ENCODE measurements at places on chromosomes 13 and 19.

DNA sequence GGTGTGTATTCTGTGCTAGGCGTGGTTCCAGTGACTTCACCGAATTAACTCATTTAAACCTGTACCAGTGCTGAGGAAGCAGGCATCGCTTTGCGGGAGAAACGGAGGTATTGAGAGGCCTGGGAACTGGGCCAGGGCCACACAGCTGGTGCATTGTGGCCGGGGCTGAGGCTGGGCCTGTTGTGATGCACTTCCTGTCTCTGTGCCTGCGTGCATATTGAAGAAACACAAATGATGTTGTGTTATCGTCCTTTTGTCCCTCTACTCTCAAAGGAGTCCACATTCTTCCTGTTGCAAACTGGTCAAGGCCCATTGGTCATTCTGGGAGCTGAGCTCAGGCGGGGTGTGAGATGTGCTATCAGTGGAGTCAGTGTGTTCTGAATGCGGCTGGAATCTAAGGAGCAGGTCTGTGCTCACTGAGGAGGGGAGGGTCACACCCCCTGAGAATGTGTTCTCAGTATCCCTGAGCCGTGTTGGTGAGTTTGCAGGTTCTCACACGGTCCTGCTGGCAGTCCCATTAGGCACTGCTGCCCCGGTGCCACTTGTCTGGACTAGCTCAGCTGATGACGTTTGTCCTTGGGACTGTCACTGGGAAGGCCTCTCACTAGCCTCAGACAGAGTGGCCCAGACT, 62.1 kb downstream of the ARHGEF7 start:
- DNase-seq, result no peak

GRCh38 chr13:96229356-96229755, 139.4 kb downstream of the HS6ST3 start:
- peak; percentile 52 for DNase-seq

- no peak for DNase-seq
These were observed 1092.8 kb downstream of the PCDH9 start for GRCh38 chr13:66137384-66137783.

GRCh38 chr19:570251-570686, 2.1 kb upstream of the BSG start:
- DNase-seq, result no peak

GRCh38 chr19:56141417-56141993, 418 bp downstream of the ZNF444 start:
- DNase-seq, result peak; percentile 54

DNA sequence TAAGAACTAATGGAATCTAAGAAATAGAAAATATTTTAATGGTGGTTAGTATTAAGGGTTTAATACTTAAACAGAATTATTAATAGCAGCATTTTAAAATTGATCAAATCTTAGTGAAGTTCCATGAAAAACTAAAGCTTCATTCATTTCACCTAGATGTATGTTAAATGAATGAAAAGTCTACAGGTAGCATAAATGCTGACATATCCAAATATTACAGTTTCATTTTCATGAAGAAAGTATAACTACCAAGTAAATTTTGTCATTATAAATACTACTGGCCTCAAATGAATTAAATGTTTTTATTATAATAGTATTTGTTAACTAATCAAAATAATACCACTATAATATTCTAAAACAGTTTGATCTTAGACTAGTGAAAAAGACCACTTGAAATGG, 403.3 kb downstream of the LIG4 start:
- no peak for DNase-seq

DNA sequence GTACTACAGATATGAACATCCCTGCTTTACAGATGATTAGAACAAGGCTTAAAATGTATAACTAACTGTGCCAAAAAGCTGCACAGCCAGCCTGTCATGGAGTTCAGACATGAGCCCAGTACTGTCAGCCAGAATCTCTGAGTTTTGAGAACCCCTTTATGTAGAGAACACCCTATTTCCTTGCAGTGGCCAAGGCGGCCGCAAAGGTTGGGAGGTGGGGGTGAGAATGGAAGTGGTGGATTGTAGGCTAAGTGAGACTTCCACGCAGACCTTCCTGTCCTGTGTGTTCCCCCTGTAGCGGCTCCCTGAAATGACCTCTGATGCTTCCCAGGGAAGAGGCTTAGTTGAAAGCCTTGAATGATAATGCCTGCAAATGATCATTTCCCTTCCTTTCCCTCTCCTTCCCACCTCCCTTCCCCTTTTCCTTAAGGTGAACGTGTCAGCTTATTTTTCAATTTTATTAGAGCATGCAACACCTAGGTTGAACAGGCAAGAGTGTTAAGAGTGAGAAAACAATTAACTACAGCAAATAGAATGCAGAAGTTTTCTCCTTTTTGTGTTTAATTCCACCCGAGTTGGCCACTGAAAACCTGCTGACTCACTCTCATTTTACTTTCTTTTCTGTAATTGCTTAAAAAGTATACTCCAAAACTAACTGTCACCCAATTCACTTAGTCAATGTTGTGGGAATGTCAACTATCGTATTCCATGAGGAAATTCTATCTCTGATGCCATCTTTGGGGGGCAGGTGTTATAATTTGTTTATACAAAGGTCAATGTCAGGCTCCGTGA, 167.0 kb upstream of the EDNRB start:
- peak; percentile 15 for DNase-seq

GRCh38 chr13:90415902-90416301, 931.6 kb upstream of the MIR17HG start:
- no peak for DNase-seq

- no peak for DNase-seq
These were observed 10.6 kb downstream of the NFIX start for GRCh38 chr19:13005861-13006370.

GRCh38 chr19:20209051-20209450, 42.0 kb downstream of the ZNF486 start:
- DNase-seq, result no peak

- DNase-seq, result peak; percentile 35
These were observed 629 bp downstream of the PEPD start for GRCh38 chr19:33520844-33521479.

- no peak for DNase-seq
These were observed 383.0 kb upstream of the SLITRK1 start for GRCh38 chr13:84265257-84265764.

- DNase-seq, result peak; percentile 14
These were observed 1.1 kb downstream of the MAB21L1 start for GRCh38 chr13:35475212-35475959.

- no peak for DNase-seq
These were observed 15.6 kb downstream of the LSM4 start for GRCh38 chr19:18307271-18307681.

DNA sequence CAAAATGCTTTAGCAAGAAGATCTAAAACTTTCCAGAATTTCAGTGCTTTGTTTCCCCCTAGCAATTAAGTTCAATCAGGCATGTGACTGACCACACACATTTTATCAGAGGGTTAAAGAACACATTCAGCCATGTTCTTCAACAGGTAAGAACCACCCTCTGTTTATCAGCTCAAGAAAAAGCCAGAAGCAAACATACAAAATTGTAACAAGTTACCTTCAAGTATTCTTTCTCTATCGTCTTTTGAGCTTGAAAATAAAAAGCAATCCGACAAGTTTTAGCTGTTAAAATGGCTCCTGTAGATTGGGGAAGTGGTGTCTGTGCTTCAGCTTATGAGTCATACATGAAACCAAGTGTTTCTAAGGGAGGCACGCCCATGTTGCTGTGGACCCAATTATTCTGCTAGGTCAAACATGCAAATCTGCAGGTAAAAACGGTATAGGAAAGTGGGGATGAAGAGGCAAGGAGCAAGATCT, at the start of gene ELF1:
Gene ELF1 (minus strand): TSS at position 306 of the 477 bp plus-strand sequence. CDS start 37,262 bp downstream, outside the sequence.
- peak; percentile 91 for DNase-seq

DNA sequence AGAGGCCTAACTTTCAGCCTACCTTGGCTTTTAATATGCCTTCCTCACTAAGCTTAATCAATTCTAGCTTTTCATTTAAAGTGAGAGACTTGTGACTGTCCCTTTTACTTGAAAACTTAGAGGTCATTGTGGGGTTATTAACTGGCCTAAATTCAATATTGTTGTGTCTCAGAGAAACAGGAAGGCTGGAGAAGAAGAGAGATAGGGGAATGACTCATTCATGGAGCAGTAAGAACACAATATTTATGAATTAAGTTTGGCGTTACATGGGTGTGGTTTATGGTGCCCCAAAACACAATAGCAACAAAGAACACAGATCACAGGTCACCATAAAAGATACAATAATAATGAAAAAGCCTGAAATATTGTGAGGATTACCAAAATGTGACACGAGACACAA, 612.1 kb downstream of the TBC1D4 start:
- no peak for DNase-seq

DNA sequence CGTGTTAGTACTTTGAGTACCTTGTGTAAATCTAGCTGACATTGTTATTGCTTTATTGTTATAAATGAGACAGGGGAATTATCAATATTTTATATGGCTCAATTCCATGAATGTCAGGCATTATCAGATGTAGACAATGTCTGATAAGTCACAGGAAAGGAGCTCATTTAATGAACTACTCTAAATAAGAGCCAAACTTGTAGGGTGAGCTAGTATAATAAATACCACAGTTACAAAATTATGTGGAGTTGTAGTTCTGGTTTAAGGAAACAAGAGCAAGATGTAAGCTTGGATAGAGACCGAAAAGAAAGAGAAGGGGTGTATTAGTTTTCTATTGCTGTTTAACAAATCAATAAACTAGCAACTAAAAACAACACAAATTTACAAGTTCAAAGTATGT, 891.8 kb upstream of the SLITRK1 start:
- no peak for DNase-seq

DNA sequence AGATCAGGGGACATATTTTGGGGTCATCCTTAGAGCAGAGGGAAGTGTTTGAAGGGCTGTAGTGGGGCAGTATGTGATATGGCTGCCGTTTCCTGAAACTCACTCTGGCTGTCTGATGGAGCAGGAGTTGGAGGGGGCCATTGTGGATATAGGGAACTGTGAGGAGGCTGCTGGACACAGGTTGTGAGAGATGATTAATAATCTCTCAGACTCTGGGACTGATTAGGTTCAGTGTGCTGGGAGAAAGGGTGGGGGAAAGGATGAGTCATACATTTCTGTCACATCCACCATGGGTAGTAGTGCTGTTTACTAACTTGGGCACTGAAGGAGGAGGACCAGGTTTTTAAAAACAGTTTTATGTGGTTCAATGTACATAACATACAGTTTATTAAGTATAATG, 4.8 kb downstream of the B3GLCT start:
- DNase-seq, result peak; percentile 90

GRCh38 chr19:1052349-1052975, 12.6 kb downstream of the ABCA7 start:
- DNase-seq, result no peak

- DNase-seq, result no peak
These were observed 50.3 kb downstream of the ABCC4 start for GRCh38 chr13:95250961-95251360.

- DNase-seq, result no peak
These were observed 10.4 kb downstream of the EXOSC8 start for GRCh38 chr13:37011002-37011401.

- no peak for DNase-seq
These were observed 39.3 kb downstream of the MBNL2 start for GRCh38 chr13:97261254-97262005.

GRCh38 chr13:27171244-27171826, at the start of gene USP12:
Gene USP12 (minus strand): TSS chr13:27171811. CDS start chr13:27171639, 172 bp downstream.
- peak; percentile 64 for DNase-seq

DNA sequence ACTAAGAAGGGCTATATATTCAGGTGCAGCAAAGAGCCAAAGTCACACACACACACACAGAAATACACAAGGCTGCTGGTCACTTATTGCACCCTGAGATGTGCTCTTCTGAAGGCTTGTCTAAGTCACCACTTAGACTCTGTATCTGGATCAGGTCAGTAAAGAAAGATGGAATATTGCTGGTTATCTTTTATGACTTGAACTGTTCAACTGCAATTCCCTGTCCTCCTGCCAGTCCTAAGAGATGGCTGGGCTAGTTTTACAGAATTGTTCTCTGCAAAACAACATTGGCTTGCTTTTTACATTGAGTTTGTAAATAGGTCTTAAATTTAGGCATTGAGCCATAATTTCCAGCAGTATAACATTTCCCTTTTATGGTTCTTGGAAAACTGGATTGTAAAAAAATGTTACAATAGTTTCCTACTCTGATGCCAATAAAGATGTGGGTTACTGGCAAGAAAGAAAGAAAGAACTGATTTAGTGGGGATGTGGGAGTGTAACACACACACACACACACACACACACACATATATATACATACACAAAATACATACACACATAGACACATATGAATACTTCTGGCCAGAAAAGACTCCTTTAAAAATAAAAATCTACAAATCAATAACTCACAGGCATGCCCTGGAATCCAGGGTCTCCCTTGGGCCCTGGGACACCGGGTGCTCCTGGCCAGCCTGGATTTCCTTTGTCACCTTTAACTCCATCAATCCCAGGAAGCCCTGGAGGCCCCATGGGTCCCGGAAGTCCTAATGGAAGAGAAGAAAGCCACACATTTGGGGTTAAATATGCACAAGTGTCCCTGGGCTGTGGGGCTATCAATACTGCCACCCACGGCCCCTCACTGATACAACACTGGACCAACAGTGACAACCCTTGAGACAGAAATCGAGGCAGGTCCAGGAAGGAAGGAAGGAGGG, 137.7 kb downstream of the COL4A1 start:
- DNase-seq, result no peak

DNA sequence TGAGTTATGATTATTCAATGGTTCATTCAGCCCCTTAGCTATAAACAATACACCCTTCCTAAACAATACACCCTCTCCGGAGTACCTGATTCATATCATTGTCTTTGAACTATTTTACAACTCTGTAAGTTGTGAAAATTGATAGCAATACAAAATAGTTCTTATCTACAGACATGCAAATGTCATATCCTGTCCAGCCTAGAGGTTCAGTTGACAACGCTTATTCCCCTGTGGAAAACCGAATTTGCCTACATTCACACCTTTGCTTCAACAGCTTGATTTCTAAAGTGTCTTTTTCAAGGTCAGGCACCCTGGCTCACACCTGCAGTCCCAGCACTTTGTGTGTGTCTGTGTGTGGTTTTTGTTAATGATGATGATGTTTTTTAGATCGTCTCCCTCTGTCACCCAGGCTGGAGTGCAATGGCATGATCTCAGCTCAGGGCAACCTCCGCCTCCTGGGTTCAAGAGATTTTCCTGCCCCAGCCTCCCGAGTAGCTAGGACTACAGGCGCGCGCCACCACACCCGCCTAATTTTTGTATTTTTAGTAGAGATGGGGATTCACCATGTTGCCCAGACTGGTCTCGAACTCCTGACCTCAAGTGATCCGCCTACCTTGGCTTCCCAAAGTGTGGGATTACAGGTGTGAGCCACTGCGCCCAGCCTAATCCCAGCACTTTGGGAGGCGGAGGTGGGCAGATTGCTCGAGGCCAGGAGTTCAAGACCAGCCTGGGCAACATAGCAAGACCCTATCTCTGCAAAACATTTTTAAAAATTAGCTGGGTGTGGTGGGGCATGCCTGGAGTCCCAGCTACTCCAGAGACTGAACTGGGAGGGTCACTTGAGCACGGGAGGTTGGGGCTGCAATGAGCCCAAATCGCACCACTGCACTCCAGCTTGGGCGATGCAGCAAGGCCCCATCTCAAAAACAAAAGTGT, 9.6 kb downstream of the C19orf53 start:
- no peak for DNase-seq
